Activated naive CD4-positive, alpha-beta T cell treated with anti-CD3 and anti-CD28 coated beads, Interleukin-2, amount 10 ng/mL, durations not matched to agents 7 days and 5 days (primary cell): ENCODE measurements at places on chromosomes 5 and 9.
A peak's percentile ranks its signal among the peaks of the same experiment; 100 is the strongest.

DNA sequence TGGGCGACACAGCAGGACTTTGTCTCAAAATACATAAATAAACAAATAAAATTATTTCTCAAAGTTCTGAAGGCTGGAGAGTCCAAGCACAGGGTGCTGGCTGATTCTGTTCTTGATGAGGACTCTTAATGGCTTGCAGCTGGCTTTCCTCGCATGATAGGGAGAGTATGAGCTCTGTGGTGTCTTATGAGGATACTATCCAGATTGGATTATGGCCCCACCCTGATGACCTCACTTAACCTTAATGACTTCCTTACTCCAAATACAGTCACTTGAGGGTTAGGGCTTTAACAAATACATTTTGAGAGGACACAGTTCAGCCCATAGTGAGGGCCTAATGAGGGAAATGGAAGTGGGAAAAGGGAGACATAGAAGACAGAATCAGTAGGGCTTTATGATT lies 87.7 kb downstream of the FOCAD start:
- no peaks in the 10 kb centered on the region for H3K4me1 ChIP-seq
- H3K4me3 ChIP-seq = no peak overlapping the region
- no peaks in the 10 kb centered on the region for H3K27me3 ChIP-seq
- no peak overlapping the region for H3K27ac ChIP-seq
- peaks cover 36% of the 10 kb centered on the region for H3K36me3 ChIP-seq
- no peak for DNase-seq

GRCh38 chr9:132239999-132240840 lies 78.4 kb downstream of the NTNG2 start:
- peak overlapping the region; percentile 41 for H3K4me3 ChIP-seq
- peaks cover 85% of the 10 kb centered on the region for H3K27me3 ChIP-seq
- H3K27ac ChIP-seq = no peak overlapping the region
- peak; percentile 31 for DNase-seq
- peaks cover 30% of the 10 kb centered on the region for H3K4me1 ChIP-seq

DNA sequence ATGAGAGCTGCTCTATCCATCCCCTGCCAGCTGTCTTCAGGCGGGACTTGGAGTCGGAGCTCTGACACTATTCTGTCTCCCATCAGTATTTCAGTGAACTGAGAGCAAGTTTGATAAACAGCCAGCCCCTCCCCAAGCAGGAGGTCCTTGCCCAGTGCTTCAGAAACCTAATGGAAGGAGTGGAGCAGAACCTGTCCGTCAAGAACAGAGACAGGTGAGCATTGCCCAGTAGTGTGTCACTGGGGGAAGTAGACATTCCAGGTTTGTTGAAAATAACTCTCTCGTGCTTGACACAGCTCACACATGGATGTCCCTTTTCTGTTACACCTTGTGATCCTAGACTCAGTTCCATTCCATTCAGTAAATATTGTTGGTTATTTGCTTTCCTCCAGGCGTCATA lies 13.2 kb upstream of the TLX3 start:
- no peaks in the 10 kb centered on the region for H3K36me3 ChIP-seq
- no peak for DNase-seq
- H3K4me1 ChIP-seq = no peaks in the 10 kb centered on the region
- H3K4me3 ChIP-seq = no peak overlapping the region
- peaks cover 29% of the 10 kb centered on the region for H3K27me3 ChIP-seq

- no peak for DNase-seq
- no peak overlapping the region for H3K27ac ChIP-seq
- no peaks in the 10 kb centered on the region for H3K36me3 ChIP-seq
- H3K4me1 ChIP-seq = no peaks in the 10 kb centered on the region
- H3K4me3 ChIP-seq = no peak overlapping the region
These were observed 188.9 kb upstream of the TNC start for GRCh38 chr9:115306865-115307264.

- H3K4me3 ChIP-seq = no peak overlapping the region
- no peak overlapping the region for H3K27ac ChIP-seq
- H3K27me3 ChIP-seq = peaks cover 3% of the 10 kb centered on the region
- no peaks in the 10 kb centered on the region for H3K36me3 ChIP-seq
- DNase-seq = no peak
These were observed 91.3 kb upstream of the LRRTM2 start for GRCh38 chr5:138966236-138966985.

- DNase-seq = no peak
- H3K27ac ChIP-seq = peak overlapping the region; percentile 70
- H3K4me3 ChIP-seq = no peak overlapping the region
These were observed 249.0 kb downstream of the MLLT3 start for GRCh38 chr9:20373263-20373662.

- no peaks in the 10 kb centered on the region for H3K36me3 ChIP-seq
- DNase-seq = no peak
- H3K4me3 ChIP-seq = no peak overlapping the region
- H3K27ac ChIP-seq = no peak overlapping the region
- no peaks in the 10 kb centered on the region for H3K4me1 ChIP-seq
These were observed 101.4 kb downstream of the COL5A1 start for GRCh38 chr9:134742822-134743535.

GRCh38 chr9:137221506-137222111 lies 431 bp downstream of the RNF208 start:
- no peak overlapping the region for H3K27ac ChIP-seq
- H3K4me1 ChIP-seq = peaks cover 23% of the 10 kb centered on the region
- DNase-seq = peak; percentile 62
- H3K4me3 ChIP-seq = no peak overlapping the region
- no peaks in the 10 kb centered on the region for H3K36me3 ChIP-seq

- H3K27ac ChIP-seq = no peak overlapping the region
- H3K4me3 ChIP-seq = no peak overlapping the region
- DNase-seq = no peak
- H3K4me1 ChIP-seq = no peaks in the 10 kb centered on the region
- no peaks in the 10 kb centered on the region for H3K27me3 ChIP-seq
- no peaks in the 10 kb centered on the region for H3K36me3 ChIP-seq
These were observed 78.3 kb upstream of the ORM1 start for GRCh38 chr9:114244570-114244969.

DNA sequence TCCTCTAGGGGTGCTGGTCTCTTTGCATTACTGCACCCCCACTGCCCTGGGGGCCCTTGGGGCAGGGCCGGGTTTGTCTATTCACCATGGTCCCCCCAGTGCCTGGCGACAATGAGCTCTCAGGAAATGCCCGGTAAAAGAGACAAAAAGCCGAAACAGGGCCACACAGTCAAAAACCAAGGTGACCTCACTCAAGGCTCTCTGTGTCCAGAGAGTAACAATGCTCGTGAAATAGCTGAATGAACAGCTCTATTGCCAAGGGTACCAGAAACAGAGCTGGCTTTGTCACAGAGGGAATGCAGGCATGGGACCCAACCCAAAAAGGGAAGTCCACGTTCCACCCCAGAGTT lies 16.0 kb downstream of the SH3PXD2B start:
- H3K27ac ChIP-seq = no peak overlapping the region
- peaks cover 35% of the 10 kb centered on the region for H3K27me3 ChIP-seq
- no peak overlapping the region for H3K4me3 ChIP-seq
- H3K4me1 ChIP-seq = peaks cover 2% of the 10 kb centered on the region
- DNase-seq = no peak
- H3K36me3 ChIP-seq = no peaks in the 10 kb centered on the region

GRCh38 chr5:164354139-164354751 lies 848.8 kb downstream of the MAT2B start:
- no peak for DNase-seq
- H3K4me1 ChIP-seq = no peaks in the 10 kb centered on the region

DNA sequence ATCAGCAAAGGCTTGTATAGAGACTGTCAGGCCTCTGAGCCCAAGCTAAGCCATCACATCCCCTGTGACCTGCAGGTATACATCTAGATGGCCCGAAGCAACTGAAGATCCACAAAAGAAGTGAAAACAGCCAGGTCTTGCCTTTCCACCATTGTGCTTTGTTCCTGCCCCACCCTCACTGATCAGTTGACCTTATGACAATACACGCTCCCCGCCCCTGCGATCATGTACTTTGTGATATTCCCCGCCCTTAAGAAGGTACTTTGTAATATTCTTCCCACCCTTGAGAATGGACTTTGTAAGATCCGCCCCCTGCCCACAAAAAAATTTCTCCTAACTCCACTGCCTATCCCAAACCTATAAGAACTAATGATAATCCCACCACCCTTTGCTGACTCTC lies 18.6 kb upstream of the NPM1 start:
- no peak overlapping the region for H3K27ac ChIP-seq
- DNase-seq = no peak
- H3K4me1 ChIP-seq = no peaks in the 10 kb centered on the region
- no peaks in the 10 kb centered on the region for H3K36me3 ChIP-seq

- no peaks in the 10 kb centered on the region for H3K36me3 ChIP-seq
- H3K4me3 ChIP-seq = no peak overlapping the region
- peak; percentile 52 for DNase-seq
- peaks cover 10% of the 10 kb centered on the region for H3K27me3 ChIP-seq
- H3K27ac ChIP-seq = no peak overlapping the region
These were observed 6.1 kb upstream of the RNF183 start for GRCh38 chr9:113309204-113309813.

DNA sequence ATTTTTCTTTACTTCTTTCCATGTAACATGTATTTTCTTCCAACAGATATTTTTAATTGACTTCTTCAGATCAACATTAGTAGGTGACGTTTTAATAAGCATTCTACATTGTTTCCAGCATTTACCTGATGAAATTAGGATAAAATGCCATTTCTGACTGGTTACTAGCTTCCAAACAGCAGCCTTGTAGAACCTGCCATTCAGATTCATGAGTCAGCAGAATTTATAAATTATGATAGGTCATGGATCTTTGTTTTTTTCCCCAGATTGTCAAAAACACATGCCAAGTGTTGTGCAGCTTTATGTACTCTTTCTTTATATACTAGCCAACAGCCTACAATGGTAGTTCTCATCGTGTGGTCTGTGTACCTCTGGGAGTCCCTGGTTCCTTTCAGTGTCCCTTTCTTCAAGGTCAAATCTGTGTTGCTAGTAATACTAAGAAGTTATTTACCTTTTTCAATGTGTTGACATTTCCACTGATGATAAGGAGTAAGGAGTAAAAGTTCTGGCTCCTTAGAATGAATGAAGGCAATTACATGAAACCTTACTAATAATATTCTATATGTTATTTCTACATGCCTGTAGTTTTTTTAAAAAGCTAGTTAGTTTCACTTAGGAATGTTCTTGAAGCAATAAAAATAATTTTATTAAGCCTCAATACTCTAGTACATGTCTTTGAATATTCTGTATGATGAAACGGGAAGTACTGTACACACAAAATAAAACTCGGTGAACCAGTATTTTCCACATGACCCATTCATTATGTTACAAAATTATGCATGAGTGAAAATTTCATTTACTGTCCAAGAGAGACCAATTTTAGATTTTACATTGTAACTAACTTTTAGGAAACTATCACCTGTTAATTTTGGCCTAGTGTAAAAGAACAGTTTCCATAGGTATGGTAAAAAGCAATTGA lies 135.8 kb downstream of the ZCCHC7 start:
- peaks cover 27% of the 10 kb centered on the region for H3K36me3 ChIP-seq
- H3K27ac ChIP-seq = no peak overlapping the region
- H3K4me1 ChIP-seq = no peaks in the 10 kb centered on the region
- DNase-seq = no peak
- H3K4me3 ChIP-seq = no peak overlapping the region

GRCh38 chr9:130990978-130991777 lies 17.8 kb upstream of the LAMC3 start:
- H3K27ac ChIP-seq = no peak overlapping the region
- H3K4me1 ChIP-seq = no peaks in the 10 kb centered on the region
- H3K36me3 ChIP-seq = no peaks in the 10 kb centered on the region
- H3K27me3 ChIP-seq = no peaks in the 10 kb centered on the region

- H3K4me3 ChIP-seq = peak overlapping the region; percentile 99
- H3K27ac ChIP-seq = peak overlapping the region; percentile 99
- no peaks in the 10 kb centered on the region for H3K27me3 ChIP-seq
- peaks cover 40% of the 10 kb centered on the region for H3K36me3 ChIP-seq
These were observed 2.8 kb downstream of the ST8SIA4 start for GRCh38 chr5:100900142-100900795.
